ENCODE measurements at places on chromosomes 5 and 9. TPM values are rescaled to one million over a fixed set of nuclear protein-coding genes. Genes with fewer than 3 reads are reported as not detected.

- DNase-seq, result no peak
- no peaks in the 10 kb centered on the region for H3K4me1 ChIP-seq
- H3K4me3 ChIP-seq, result no peak overlapping the region
- H3K36me3 ChIP-seq, result no peaks in the 10 kb centered on the region
- H3K27me3 ChIP-seq, result no peaks in the 10 kb centered on the region
These were observed 321.0 kb upstream of the TRPC7 start for GRCh38 chr5:136686192-136686872.

The GLRA1 gene
- not detected for polyA plus RNA-seq

The PCDHB14 gene
- polyA plus RNA-seq, result 10.4 TPM

- no peak for DNase-seq
- peaks cover 69% of the 10 kb centered on the region for H3K4me1 ChIP-seq
- peaks cover 100% of the 10 kb centered on the region for H3K27me3 ChIP-seq
- H3K27ac ChIP-seq, result no peak overlapping the region
- no peak overlapping the region for H3K4me3 ChIP-seq
These were observed 2.8 kb upstream of the PRDM12 start for GRCh38 chr9:130661451-130662098.

DNA sequence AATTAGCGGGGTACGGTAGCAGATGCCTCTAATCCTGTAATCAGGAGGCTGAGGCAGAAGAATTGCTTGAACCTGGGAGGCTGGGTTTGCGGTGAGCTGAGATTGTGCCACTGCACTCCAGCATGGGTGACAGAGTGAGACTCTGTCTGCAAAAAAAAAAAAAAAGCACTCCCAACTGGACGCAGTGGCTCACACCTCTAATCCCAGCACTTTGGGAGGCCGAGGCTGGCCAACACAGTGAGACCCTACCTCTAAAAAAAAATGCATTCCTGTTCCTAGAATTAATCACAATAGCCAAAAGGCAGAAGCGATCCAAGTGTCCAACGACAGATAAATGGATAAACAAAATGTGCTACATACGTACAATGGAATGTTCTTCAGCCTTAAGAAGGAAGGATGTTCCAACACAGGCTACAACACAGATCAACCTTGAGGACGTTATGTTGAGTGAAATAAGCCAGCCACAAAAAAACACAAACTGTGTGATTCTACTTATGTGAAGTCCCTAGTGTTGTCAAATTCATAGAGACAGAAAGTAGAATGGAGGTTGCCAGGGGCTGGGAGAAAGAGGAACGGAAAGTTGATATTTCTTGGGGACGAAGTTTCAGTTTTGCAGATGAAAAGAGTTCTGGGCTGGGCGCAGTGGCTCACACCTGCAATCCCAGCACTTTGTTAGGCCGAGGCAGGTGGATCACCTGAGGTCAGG lies 13.8 kb downstream of the FAM78A start:
- DNase-seq, result peak; percentile 4
- H3K27ac ChIP-seq, result peak overlapping the region; percentile 57

DNA sequence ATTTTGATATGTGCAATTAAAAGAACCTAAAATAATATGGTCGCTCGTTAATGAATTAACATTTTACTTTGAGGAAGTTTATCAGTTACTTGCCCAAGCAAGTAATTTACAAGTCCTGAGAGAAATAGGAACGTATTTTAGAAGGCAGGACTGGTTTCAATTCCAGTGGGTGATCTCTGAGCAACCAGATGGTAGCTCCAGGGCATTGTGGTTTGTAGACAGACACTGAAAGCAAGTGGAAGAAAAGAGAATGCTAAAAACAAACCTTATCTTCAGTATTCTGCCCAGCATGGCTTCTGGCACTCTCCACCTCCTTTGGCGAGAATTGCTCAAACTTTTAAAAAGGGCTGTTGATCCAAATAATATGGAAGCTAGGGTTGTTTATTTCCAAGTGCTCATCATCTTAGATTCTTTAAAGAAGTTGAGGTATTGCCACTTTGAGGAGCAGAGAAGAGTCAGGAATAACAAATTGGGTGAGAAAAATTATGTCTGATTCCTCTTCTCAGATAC lies 31.8 kb upstream of the ERAP2 start:
- no peak for DNase-seq
- no peaks in the 10 kb centered on the region for H3K27me3 ChIP-seq
- no peak overlapping the region for H3K27ac ChIP-seq

- H3K27me3 ChIP-seq, result no peaks in the 10 kb centered on the region
- no peak for DNase-seq
- no peak overlapping the region for H3K27ac ChIP-seq
- no peak overlapping the region for H3K4me3 ChIP-seq
- H3K36me3 ChIP-seq, result no peaks in the 10 kb centered on the region
These were observed 333.4 kb downstream of the ICE1 start for GRCh38 chr5:5755888-5756287.

The DCP2 gene
- polyA plus RNA-seq, result 39.0 TPM

Measured in left lung (tissue), 14 donors.